ENCODE measurements at places on chromosomes 3 and 15. TPM values are rescaled to one million over a fixed set of nuclear protein-coding genes. Genes with fewer than 3 reads are reported as not detected.

DNA sequence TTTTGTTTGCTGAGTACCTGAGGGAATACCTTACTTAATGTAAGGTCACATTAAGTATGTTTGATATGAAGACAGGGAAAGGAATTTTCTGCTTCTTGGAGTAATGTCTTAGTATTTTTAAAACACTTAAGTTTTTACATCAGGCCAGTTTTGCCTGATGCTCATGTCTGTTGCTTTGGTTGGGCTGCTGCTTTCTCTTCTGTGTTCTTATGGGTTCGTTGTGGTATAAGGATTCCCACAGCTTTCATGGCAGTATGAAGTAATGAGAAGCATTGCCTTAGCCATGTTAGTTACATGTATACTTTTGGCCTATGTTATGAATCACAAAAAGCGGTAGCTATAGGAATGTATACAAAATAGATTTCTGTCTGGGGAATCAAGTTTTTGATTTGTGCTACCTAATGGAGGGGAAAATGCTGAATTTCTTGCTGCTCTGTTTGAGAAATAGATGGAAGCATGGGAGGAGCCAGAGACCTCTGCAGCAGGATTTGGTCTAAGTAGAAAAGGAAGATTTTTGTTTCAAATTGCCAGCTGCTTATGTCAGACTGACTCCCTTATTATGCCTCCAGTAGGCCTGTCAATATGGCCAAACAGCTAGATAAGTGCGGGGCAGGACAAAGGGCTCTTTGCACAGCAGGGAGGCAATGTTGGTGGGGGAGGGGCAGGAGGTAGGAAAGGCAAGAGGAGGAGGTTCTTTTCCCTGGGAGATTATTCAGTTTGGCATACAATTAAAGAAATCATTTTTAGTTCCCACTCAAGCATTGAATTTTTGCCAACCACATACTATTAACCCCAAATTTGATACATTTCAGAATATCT, 5.2 kb downstream of the SETD5 start:
- no peak for DNase-seq

DNA sequence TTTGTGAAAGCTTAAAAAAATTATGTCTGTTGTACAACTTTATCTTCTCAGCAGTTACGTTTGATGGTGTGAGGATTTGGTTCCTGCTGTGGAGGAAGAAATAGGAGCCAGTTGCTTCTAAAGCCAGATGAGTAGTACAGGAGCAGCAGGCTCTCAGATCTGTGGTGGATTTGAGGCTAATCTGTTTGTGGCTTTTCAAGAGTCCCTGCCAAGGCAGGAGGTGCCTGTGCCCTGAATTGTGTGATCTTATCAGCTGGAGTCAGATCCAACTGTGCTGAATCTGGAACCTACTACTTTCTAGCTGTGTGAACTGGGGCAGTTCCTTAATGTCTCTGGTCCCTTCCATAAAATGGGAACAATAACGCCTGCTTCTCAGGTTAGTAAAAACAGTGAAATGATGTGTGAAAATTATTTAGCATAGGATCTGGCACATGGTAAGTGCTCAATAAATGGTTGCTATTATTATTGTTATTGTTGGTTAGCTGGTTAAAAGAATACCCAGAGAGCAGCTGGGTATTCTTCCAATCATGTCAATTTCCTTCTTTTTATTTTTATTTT, 7.7 kb downstream of the CLDN11 start:
- no peak for DNase-seq

DNA sequence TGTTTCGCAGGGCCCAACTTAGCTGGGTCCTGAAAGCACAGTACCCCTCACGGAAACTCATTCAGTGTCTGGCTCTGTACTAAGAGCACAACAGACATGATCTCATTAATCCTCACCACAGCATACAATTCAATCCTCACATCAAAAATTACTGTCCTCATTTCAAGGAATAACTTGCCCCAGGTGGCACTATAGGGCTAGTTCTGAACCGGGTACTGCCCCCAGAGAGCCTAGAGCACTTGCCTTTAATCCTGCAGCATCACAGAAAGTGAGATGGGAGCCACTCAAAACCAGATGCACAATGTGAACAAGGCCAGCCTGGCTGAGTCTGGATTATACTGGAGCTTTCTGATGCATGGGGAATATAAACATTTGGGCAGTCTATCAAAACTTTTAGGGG, 122.6 kb downstream of the OSBPL10 start:
- peak; percentile 11 for DNase-seq

GRK7 gene
- total RNA-seq: not detected

FBXO40 gene
- not detected for total RNA-seq

DNA sequence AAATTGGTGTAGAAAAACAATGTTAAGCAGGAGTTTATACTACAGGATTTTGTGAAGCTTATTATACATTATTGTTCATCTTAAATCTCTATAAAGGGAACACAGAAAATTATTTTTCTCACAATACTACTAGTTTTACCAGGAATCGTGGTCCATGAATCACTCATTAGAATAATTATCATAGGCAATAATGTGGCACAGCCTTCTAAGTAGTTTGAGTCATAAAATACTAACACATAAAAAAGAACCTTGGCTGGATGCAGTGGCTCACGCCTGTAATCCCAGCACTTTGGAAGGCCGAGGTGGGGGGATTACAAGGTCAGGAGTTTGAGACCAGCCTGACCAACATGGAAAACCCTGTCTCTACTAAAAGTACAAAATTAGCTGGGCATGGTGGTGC, 393.1 kb upstream of the ZNF717 start:
- no peak for DNase-seq

GRCh38 chr3:167084545-167084944, 295.6 kb downstream of the ZBBX start:
- DNase-seq: no peak

DNA sequence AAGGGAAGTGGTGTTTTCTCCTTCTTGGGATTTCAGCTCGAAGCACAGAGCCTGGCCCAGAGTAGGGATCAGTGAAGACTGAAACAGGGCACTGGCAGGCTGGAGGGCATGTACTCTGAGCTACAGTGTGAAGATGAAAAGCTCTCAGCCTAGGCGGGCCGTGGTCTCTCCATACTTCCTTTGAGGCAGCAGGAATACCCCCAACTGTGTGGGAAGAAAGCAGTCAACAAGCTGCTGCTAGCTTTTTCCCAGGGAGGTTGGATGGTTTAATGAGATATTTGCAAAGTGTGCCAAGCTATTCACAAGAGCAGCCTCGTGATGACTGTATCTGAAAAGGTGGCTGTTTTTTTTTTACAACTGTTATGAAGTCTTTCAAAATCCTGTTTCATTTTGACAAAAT, 47.2 kb downstream of the NMNAT3 start:
- no peak for DNase-seq

- no peak for DNase-seq
These were observed 8.8 kb downstream of the BCL2A1 start for GRCh38 chr15:79962178-79962577.

GXYLT2 gene
- 0.24 TPM for total RNA-seq

DNA sequence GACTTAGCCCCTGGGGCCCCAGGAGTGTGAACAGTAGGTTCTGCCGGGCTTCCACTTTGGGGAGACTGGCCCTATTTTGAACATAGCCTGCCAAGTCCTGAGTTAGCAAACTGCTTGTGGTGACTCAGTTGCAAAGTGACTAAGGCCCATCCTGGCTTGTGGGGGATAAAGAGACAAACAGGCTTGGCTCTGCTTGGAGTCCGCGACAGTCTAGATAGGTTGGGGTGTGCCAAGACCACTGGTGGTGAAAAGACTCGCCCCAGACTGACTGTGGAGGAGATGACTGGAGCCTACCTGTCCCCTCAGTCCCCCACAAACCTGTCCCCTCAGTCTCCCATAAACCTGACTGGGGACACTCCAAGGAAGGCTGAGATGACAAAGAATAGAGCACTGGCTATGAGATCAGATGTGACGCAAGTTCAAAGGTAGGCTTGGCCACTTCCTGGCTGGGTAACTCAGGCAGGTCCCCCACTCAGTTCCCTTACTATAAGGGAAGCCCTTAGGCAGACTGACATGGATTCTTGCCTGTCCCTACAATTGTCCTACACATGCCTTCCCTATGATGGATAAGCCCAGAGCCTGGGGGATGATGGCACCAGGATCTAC, 4.3 kb downstream of the DNASE1L3 start:
- no peak for DNase-seq

GRCh38 chr15:25803541-25803940, 59.6 kb downstream of the ATP10A start:
- no peak for DNase-seq

DNA sequence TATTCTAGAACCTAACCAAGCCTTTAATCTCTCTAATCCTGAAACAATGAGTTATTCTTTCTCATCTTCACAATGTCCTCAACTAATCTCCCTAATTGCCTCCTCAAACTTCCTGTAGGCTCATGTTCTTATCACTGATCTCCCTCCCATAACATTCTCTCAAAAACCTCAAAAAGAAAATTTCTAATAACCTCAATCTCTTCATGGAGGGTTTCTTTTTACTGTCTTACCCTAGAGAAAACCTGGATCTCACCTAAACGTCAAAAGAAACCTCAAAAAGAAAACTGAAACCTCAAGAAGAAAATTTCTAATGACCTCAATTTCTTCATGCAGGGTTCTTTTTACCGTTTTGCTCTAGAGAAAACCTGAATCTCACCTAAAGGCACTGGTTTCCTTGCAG, 150.2 kb downstream of the GSK3B start:
- no peak for DNase-seq

LYZL4 gene
- not detected for total RNA-seq

CPNE4 gene
- total RNA-seq: not detected

- no peak for DNase-seq
These were observed 5.1 kb upstream of the SPINT1 start for GRCh38 chr15:40838756-40839155.

DNA sequence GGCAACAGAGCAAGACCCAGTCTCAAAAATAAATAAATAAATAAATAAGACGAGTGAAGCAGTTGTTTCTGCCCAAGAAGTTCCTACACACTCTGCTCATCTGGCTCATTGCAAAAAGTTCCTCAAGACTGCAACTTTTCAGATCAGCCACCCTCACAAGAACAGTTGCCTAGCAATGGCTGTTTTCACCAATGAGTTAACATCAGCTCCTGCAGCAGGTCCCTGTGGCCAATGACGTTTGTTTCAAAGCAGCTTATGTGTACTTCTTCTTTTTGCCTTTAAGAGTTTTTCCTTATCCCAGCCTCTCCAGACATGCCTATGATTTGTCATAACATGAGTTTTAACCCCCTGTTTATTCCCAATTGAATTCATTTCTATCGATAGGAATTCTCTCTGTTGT, 118.4 kb upstream of the SPRED1 start:
- DNase-seq: no peak

- DNase-seq: no peak
These were observed 28.8 kb upstream of the TMEM115 start for GRCh38 chr3:50388016-50388719.

DNA sequence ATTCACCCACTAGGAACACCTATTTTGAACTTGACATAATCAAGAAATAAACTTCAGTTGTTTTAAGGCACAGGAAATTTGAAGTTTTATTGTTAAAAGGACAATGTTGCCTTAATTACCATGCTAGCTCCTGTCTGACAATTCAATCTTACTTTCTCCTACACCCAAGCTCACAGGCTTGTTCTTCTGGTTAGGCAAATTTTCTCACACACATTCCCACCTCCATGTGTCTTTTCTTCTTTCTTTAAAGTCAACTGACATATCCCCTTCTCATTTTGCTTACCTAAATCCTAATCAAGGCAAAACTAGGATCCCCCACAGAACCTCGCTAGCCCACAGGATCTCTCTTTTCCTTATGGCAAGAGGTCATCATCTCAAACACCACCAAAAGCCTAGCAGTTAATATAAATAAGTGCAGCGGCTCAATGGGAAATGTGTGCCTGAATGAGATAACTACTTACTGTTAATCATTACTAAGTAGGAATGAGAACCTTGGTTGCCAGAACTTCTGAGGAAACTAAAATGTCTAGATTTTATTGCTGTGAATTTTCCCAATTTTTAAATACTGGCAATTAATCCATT, 189.3 kb downstream of the PLCH1 start:
- no peak for DNase-seq

DNA sequence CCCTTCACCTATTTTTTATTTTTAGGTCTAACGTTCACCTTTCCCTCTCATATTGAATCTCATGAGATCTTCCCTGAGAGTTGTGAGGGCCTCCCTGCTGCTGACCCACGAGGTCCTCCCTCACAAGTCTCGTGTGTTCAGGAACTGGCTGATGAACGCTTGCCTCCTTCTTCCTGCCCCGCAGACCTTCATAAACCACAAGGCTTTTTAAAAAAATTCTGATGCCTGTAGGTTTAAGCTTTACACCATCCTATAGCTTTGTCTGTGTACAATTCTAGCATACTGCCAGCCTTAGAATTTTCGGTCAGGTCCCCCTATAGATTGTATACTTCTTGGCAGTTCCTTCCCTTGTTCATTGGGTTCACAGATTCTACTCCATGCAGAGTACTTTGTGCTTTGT, 50.5 kb downstream of the CHST2 start:
- no peak for DNase-seq

DNA sequence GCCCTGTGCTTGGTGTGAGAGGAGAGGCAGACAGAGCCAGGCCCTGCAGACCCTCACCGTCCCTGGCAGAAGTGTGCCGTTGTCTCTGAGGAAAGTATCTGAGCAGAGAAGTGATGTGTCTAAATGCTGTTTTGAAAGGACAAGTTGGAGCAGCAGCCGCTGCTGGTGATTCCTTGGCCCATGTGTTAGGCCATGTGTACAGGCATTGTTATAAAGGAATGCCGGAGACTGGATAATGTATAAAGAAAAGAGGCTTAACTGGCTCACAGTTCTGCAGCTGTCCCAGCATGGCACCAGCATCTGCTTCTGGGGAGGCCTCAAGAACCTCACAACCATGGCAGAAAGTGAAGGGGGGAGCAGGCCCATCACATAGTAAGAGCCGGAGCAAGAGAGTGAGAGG, 334.6 kb upstream of the ATP10A start:
- no peak for DNase-seq

DNA sequence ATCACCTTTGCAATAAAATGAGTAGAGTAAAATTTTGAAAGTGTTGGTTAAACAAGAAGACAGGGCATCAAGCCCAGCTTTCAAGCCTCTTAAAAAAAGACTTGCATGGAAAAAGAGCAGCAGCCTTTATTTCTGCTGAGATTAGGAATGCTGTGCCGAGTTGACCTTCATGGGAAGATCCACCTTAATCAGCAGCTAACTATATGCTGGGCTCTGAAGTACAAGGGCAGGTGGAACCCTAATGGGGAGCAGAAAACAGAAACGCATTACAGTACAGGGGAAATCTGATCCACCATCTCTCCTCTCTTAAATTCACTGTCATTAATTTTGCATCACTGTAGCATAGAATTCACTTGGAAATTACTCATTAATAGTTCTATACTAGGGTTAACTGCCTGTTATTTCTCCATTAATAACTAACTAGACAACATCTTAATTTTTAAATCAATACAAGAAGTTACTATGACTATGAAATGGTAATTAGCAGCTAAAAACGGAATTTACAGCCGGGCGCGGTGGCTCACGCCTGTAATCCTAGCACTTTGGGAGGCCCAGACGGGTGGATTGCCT, 133.6 kb downstream of the GHSR start:
- DNase-seq: no peak

DNA sequence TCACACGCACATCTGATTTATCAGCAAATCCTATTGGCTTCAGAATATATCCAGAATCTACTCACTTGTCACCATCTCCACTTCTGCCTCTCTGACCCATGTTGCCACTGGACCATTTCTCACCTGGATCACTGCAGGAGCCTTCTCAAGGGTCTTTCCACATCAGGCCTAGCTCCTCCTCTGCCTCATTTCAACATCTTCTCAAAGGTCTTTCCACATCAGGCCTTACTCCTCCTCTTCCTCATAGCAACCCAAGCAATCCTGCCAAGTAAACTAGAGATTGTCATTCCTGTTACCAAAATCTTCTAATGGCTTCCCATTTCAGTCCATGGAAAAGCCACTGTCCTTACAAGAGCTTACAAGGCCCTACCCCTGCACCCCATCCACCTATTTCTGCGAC, 18.0 kb upstream of the DUT start:
- no peak for DNase-seq

SKIC8 gene
- total RNA-seq: 49.0 TPM
